GOT3 (cell line): ENCODE measurements at places on chromosomes 2 and 18.

DNA sequence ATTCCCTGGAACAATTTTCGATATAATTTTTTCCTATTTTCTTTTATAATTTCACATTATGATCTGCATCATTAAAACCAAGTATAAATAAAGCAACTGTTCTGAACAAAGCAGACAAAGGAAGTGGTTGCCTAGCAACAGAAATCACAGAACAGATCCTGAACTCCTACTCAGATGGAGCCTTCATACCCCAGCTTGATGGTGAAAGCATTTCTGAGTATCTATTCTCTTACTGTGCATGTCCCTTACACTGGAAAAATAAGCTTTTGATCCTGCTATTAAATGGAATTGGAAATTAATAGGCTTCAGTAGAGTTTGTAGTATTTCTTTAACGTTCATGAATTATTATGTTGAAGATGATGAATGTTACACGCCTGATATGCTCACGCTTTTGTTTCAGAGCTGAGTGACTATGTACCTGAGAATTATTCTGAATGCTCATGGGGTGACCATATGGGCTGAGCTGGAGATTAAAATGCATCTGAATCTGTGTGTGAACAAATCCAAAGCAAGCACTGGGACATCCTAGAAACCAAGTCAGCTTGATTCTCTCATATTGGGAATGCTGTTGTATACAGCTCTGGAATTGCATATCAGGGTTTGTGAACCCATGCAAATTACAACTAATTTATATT, 254.0 kb downstream of the KCNJ3 start:
- DNase-seq = no peak

DNA sequence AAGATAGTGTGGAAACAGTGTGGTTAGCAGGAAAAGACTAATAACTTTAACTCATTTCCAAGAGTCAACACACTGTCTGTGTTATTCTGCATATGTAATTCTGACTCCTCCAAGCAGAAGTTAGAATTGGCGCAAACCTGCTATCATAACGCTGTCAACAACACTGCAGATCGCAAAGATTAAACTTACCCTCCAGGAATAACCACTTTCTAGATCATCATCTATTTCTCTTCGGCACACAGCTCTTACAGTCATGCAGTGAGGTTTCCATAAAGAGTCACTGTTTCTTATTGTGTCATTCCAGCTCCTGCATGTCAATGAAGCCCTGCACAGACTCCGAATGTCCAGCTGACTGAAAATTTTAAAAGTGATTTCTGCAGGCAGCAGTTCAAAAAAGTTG, 2.4 kb downstream of the FBXO48 start:
- no peak for DNase-seq

- DNase-seq = no peak
These were observed 633 bp upstream of the ARMC9 start for GRCh38 chr2:231197706-231198290.

GRCh38 chr2:217864963-217865772, 137.6 kb downstream of the TNS1 start:
- no peak for DNase-seq

DNA sequence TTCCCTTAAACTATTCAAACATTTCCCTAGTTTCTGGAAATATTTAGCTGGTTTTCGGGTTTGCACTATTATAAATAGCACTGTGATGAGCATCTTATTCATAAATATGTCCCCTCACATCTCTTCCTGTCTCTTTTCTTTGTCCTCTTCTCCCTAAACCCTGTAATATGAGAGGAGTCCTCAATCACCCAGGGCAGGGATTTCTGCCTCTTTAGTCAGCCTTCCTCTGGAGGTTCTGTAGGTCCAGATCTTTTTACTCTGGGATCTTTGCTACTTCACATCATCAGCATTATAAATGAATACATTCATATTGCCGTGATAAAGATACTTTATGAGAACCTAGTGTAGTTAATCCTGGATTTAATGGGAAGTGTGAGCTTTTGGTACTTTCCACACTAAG, 87.9 kb upstream of the TTN start:
- DNase-seq = no peak

GRCh38 chr2:230011617-230012016, 57.1 kb downstream of the SLC16A14 start:
- no peak for DNase-seq

- DNase-seq = no peak
These were observed 91.3 kb downstream of the SATB2 start for GRCh38 chr2:199366406-199366805.

DNA sequence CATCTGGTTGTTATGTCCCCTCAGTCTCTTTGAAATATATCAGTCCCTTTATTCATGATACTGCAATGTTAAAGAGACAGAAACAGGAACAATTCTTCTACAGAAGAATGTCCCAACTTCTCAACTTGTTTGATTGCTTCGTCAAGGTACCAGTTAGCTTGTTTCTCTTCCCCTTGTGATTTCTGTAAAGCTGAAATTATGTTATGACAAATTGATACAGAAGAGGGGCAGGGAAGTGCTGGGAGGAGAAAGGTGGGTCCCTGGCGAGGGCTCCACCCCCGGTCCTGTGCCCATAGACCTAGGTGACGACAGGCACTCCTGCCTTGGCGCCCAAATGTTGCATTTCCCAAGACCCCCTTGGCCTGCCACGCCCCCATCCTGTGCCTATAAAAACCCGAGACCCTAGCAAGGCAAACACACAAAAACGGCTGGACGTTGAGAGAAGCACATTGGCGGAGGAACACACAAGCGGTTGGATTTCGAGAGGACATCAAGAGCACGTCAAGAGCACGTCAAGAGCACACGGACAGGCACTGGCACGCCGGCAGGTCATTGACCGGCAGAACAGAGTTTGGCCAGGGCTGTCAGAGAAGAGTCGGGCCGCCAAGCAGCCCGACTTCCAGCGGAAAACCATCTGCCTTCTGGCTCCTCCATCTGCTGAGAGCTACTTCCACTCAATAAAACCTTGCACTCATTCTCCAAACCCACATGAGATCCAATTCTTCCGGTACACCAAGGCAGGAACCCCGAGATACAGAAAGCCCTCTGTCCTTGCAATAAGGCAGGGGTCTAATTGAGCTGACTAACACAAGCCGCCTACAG, 11.5 kb upstream of the RTN4 start:
- no peak for DNase-seq

GRCh38 chr2:235082578-235083338, 130.9 kb downstream of the SH3BP4 start:
- DNase-seq = no peak

GRCh38 chr2:12075603-12076002, 329.2 kb downstream of the LPIN1 start:
- no peak for DNase-seq

DNA sequence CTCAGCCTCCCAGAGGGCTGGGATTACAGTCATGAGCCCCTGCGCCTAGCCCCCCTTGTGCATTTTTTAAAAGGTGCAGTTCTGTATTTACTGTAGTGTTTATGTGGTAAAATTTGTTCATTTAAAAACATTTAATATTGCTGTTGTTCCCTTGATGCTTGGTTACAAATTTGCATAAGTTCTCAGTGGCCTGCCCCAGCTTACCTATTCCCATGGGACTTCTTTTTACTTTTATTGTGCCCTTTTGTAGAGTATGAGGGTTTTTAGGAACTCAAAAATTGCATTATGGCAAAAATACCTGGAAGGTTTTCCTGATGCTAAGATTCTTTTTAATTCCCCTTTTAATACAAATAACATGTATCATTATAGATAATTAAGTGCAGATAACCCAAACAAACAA, 63.0 kb downstream of the DGKD start:
- no peak for DNase-seq

- no peak for DNase-seq
These were observed 215.8 kb downstream of the KCNS3 start for GRCh38 chr2:18094277-18094676.

DNA sequence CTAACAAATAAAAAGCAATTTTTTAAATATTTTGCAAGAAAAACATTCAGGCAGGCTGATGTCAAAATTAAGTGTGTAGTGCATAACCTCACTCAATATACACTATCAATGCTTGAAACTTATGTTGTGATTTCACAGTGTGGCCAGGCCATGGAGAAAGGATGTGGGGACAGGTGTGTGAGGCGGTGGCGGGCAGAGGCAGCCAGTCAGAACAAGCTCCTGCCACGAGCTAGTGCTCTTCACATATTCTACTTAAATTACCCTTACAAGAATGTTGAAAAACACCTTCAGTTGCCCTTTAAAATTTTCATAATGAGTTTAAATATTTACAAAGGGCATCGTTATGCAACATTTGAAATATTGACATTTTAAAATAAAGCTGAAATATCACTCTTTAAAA, 43.2 kb downstream of the CYB5A start:
- no peak for DNase-seq

GRCh38 chr2:218832520-218832919, 917 bp upstream of the PRKAG3 start:
- DNase-seq = no peak

DNA sequence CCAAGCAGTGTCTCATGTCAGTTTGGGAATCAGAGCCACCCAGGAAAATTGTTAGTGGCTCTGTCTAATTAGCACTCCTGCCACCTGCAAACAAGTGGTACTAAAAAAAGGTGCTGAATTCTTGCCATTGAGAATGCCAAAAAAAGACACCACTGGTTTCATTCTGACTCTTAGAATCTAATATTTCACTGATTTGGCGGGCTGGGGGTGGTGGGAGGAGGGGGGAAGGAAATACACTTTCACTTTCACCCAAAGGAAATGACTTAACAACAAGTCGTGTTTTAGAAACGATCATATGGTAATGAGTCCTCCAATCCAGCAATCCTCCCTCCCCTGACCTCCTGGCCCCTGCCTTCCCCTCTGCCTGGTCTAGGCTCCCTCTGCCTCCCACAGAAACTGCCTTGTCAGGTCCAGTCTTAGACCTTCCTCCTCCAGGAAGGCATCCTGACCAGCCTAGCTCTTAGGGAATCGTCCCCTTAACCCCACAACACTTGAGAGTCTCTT, 4.4 kb upstream of the KLHL29 start:
- no peak for DNase-seq

DNA sequence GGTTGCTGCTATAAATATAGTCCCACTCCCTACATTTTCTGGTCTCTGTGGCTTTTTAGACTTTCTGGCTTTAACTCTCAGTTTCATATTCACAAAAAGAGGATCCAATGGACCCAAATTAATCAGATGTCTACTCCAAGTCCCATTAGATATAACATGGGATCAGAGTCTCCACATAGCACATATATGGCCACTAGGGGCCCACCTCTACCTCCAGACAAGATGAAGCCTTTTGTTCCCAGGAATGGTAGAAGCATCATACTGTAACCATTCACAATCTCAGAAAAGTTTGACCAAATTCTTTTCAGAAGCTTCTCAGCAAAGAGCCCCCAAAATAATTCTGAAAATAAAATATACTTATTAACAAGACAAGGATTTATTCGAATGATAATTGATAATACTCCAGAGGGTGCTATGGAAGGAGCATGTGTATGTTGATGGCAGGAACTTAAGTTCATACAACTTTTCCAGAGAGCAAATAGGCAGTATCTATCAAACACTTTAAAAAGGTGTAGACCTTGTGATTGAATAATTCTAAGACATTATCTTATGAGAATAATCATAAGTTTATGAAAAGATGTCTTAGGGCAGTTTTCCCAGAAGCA, 382.3 kb upstream of the CRIM1 start:
- DNase-seq = no peak

GRCh38 chr18:53941601-53942338, 282.7 kb downstream of the MBD2 start:
- DNase-seq = no peak

DNA sequence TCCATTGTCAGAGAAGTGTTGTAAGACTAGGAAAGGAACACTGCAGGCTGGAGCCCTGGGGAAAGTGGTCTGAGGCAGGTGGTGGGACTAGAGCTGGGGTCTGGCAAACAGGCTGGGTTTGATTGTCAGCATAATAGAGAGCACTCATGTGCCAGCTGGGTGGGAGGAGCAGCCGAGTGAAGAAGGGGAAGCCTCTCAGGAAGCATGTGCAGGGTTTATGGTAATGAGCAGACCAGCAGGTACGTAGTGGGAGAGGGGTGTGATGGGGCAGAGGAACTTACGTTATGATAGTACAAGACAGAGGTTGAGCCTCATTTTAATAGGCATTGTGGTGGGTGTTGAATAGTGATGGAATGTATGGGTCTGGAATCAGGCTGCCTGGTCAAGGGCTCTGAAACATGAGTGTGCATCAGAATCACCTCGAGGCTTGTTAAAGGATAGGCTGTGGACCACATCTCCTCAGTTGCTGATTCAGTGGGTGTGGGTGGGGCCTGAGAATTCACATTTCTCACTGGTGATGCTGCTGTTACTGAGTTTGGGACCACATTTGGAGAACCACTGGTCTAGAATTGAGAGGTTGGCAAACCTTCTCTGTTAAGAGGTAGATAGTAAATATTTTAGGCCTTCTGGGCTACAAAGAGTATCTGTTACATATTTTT, 1.7 kb upstream of the MGAT5 start:
- DNase-seq = no peak
